Muscle of leg (tissue), 16 donors: ENCODE measurements at places on chromosomes 13 and 19.
A peak's percentile ranks its signal among the peaks of the same experiment; 100 is the strongest.

GRCh38 chr19:4474514-4475022, 2.5 kb downstream of the HDGFL2 start:
- peak; percentile 91 for DNase-seq

DNA sequence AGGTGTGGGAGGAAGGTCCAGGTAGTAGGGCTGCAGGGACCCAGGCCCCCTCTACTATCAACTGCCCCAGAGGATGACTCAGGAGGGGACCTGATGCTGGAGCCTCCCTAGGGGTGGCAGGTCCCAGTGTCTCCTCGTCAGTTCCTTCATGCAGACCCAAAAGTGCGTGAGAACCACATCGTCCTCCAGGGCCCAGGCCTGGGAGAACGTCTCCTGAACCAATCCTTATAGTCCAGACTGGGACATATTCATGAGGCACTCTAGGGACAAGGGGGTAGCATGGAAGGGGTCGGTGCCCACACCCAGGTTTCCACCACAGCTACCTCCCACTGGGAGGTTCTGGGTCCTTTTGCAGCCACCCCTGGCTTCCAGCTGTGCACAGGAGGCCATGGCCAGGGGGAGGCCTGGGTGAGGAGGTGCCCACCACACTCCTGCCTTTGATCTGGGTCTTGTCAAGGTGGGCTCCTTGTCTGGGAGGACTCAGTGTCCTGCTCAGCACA, 38.0 kb upstream of the TPM4 start:
- DNase-seq: no peak

- peak; percentile 42 for DNase-seq
These were observed 69.2 kb downstream of the ZNF100 start for GRCh38 chr19:21698215-21698614.

DNA sequence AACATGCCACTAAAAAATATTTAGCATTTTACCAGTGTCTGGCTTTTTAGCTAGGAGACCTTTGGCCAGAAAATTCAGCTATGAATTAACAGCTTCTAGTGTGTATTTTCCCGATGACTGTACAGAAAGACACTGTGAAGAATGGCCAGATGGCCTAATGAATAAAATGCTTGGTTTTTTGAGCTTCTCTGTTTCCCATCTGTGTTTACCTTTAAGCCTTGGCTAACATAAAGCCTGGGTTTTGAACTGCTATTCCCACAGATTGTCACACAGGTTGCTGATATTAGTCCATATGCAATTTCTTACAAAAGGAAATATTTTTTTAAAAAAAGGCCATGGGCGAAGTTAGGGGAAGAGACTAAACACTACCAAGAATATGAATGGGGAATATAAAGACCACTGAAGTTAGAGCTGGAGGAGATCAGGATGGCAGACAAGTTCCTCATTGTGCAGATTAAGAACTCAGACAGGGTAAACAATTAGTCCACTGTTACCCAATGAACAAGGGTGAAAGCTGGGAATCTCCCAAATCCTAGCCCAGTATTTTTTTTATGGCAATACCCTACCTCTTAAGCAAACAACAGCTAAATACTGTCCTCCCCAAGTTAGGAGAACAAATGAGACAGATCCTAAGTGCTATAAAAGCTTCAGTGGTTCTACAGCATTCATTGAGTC, 95.1 kb downstream of the DCT start:
- DNase-seq: no peak

GRCh38 chr19:17721821-17722220, 2.5 kb downstream of the MAP1S start:
- DNase-seq: peak; percentile 26

DNA sequence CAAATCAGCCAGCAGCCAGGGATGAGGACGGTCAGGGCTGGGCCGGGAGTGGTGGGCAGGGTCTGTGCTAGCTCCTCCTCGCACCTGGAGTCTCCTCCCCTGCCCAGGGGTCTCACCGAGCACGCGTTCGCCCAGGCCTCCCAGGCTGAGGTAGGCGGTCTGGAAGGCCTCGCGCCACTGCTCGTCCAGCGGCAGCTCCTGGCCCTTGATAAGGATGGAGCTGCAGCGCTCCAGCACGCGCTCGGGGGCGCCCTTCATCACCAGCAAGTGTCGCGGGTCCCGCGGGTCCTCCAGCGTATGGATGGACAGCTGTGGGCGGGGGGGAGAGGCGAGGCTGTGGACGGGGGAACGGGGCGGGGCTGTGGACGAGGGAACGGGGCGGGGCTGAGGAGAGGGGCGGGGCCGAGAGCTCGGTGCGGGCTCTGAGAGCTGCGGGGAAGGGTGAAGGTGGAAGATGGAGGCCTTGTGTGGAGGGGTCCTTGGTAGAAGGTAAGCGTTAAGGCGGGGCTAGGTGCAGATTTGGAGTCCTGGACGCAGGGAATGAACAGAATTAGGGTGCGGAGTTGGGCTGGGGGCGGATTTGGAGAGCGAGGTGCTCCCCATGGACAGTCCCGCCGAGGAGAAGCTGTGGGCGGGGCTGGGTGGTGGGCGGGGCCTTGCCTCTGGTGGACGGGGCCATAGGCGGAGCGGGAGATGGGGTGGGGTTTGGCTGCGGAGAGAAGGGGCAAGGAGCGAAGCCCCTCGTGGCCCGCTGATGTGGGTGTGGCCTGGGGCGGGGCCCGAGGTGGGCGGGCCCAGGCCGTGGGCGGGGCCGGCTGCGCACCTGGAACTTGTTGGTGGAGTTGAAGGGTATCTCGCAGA, 5.7 kb downstream of the ATP4A start:
- peak; percentile 45 for DNase-seq

DNA sequence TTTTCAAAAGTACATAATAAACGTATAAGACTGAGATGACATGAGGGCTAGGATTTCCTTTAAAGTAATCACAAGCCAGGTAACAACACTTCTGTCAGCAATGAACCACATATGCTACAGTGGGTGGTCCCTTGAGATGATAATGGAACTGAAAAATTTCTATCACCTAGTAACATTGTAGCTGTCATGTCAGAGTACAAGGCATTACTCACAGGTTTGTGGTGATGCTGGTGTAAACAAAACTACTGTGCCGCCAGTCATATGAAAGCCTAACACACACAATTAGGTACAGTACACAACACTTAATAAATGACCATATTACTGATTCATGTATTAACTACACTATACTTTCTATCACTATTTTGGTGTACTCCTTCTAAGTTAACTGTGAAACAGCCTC, 36.8 kb downstream of the MIPEP start:
- no peak for DNase-seq

DNA sequence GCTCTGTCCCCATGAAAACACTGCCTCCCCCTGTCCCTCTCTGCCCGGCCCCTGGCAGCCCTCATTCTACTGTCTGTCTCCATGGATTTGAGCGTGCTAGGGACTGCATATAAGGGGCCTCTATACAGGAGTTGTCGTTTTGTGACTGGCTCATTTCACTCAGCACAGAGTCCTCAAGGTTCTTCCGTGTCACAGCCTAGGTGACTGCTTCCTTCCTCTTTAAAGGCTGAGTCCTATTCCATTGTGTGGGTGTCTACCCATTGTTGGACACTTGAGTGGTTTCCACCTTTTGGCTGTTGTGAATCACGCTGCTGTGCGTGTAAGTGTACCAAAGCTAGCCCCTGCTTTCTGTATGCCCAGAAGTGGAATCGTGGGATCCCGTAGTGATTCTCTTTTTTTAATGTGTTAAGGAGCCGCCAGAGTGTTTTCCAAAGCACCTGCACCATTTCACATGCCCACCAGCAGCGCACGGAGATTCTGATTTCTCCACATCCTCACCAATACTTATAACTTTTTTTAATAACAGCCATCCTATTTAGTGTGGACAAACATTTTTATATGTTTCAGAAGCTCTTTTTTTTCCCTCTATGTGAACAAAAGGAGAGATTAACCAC, 116.7 kb downstream of the COL4A2 start:
- no peak for DNase-seq

DNA sequence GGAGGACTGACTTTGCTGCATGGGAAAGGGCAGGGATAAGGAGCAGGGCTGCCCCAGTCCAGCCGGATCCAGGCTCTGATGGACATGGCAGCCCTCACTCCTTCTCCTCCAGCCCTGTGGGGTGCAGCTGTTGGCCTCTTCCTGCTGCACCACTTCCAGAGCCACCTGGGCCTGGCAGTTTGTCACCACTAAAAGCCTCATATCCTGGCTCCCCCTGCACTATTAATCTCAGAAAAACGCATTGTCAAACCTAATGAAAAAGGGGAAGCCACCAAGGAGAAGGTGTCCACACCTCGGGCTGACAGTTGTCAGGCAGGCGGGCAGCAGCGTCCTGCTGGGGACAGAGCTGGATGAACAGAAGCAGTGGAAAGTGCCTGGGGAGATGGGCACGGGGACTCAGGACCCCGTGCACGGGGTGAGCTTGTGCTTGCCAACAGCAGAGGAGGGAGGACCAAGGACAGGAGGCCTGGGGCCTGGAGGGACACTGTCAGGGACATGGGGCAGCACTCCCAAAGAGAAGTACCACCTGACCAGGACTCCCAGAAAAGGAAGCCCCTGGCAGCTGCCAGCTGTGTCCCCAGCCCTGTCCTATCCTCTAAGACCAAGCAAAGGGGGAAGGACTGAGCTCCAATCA, 151.1 kb upstream of the TSHZ3 start:
- DNase-seq: peak; percentile 22

DNA sequence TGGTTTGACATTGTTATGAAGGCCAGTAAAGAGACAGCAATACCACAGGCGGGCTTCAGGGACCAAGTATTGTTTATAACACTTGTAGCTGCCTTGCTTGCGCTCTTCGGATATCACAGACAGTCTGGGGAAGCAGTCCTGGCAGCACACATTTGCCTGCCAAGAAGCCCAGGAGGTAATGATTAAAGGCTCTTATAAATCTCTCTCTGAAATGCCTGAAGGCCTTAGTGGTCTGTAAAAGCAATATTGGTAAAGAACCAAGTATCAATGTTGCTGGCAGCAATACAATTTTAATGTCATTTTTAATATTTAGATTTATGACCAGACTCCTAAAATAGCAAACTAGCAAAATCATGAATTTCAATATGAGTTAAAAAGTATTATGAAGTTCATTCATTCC, 1312.4 kb downstream of the PCDH9 start:
- DNase-seq: no peak

- peak; percentile 89 for DNase-seq
These were observed 74.7 kb downstream of the GADD45B start for GRCh38 chr19:2550431-2551171.

GRCh38 chr13:27137759-27138158, 33.9 kb downstream of the USP12 start:
- peak; percentile 83 for DNase-seq

- peak; percentile 78 for DNase-seq
These were observed 903.1 kb downstream of the SLITRK6 start for GRCh38 chr13:84896128-84896527.

DNA sequence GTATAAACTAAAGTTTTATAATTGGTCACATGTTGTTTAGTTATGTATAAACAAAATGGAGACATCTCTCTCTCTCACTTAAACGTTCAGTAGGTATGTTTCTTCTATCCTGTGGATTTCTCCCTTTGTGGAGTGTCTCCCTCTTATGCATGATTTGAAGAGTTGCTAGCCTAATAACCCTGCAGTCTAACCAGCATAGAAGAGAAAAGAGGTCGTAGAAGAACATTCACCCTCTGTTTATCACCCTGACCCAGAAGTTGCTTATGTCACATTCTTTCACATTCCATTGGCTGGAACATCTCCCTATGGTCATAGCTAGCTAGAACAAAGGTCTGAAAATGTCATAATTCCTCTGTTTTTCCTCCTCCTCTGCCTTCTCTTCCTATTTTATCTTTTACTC, 176.8 kb upstream of the PCDH20 start:
- DNase-seq: no peak

- DNase-seq: no peak
These were observed 673.8 kb downstream of the PCDH9 start for GRCh38 chr13:66556306-66556705.

DNA sequence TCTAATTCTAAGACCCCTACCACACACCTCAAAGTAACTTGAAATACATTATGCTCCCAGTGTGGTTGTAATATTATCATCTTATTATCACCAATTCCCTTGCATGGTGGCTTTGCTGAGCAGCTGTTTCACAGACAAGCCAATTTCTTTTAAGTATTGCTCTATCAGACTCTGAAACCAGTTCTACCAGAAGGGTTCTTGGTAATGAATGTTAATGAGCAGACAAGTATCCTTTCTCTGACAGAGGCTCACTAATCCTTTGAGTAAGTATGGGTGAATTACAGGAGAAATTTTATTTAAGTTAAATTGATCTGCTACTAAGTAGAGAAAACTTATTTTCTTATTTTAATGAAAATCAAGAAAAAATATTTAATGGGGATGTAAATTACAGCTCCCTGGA, 326.0 kb downstream of the GPC6 start:
- DNase-seq: no peak

DNA sequence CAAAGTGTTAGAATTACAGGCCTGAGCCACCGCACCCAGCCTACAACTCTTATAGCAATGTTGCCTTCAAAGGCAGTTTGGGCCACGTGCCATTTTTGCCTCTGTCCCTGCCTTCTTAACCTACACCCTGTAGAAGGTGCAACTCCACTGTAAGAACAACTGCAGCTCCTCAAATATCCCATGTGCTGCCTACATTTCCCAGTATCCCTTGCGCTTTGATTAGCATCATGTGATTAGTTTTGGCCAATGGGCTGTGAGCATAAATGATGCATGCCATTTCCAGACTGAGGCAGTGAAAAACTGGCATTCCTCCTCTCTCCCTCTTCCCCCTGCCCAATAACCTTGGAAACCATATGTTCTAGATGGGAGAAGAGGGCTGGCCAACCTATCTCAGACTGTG, 75.2 kb upstream of the MRI1 start:
- DNase-seq: peak; percentile 36

- peak; percentile 83 for DNase-seq
These were observed 185.3 kb upstream of the EDNRB start for GRCh38 chr13:78103936-78104335.

- DNase-seq: no peak
These were observed 14.7 kb downstream of the HCN2 start for GRCh38 chr19:604355-604754.

GRCh38 chr13:67277581-67277980, 47.4 kb upstream of the PCDH9 start:
- DNase-seq: no peak

DNA sequence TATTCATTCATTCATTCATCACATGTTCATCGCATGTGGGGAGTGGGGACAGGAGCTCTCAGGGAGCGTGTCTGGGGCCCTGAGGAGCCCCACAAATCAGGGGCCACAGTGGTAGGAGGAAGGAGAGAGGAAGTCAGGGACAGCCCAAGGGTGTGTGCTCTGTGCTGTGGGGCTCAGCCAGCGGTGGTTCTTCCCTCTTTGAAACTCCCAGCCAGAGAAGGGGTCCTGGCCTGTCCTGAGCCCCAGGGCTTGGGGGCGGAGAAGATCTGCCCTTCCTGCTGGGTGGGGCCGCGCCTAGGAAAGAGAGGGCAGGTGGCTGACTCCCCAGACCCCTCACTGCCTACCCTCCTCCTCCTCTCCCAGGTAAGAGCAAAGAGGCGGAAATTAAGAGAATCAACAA, 14.6 kb downstream of the AP2A1 start:
- no peak for DNase-seq
